ENCODE measurements at places on chromosomes 2 and 18.

GRCh38 chr2:117557626-117558025, 256.9 kb upstream of the DDX18 start:
- DNase-seq, result no peak

DNA sequence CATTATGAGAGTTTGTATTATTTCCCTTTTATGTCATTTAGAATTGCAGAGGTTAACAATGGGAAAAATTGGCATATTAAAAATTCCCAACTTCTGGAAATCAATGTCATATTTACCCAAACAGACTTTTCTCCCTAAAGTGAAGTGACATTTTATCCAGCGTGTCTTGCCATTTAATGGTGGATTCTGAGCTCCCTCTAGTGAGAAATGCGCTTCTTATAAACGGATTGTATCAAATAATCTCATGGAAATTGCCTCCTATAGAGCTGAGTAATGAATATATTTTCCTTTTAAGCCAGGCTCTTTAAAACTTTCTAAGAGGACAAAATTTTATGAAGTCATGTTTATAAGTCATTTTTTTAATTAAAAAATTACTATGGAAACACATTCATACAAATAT, 5.7 kb upstream of the GCFC2 start:
- DNase-seq, result no peak

DNA sequence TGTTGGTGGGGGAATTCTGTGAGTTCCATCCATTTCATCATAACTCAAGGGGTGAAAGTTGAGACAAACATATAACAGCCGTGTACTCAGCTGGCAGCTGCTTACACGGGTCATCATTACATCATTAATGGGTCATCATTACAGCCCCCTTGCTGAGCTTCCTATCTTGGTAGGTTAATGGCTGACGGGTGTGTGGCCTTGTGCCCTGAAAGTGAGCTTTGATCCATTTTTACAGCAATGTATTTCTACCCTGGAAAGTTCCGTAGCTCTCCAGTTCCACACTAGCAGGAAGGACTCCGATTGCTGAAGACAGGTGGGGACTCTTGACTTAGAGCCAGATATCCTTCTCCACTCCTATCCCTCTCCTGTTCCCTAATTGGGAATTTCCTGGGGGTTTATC, 105.2 kb upstream of the DLX2 start:
- DNase-seq, result no peak

DNA sequence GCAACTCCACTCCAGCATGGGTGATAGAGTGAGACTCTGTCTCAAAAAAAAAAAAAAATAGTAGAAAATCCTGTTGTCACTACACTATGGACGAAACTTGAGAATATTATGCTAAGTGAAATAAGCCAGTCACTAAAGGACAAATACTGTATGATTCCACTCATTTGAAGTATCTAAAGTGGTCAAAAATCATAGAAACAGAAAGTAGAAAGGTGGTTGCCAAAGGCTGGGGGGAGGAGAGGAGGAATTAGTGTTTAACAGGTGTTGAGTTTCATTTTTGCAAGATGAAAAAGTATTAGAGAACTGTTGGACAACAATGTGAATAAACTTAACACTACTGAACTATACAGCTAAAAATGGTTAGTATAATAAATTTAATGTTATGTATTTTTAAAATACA, 18.8 kb upstream of the RMP24 start:
- no peak for DNase-seq

DNA sequence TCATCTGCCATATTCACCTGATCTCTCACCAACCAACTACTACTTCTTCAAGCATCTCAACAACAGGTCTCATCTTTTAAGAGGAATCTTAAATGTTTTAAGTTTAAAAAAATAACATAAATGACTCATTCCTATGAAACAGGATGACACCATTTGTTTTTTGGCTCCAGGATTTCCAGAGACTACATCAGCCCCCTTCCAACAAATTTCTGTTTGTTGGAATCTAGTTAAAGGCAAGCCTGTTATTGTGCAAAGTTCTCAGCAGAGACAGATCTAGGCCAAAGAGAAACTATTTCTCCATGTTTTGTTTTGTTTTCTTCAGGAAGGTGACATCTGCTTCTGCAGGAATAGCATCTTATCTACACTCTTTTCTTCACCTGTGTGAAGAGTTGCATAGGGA, 204.8 kb upstream of the SH3BP4 start:
- no peak for DNase-seq

GRCh38 chr18:13621886-13622619, 104.3 kb downstream of the FAM210A start:
- DNase-seq, result no peak

DNA sequence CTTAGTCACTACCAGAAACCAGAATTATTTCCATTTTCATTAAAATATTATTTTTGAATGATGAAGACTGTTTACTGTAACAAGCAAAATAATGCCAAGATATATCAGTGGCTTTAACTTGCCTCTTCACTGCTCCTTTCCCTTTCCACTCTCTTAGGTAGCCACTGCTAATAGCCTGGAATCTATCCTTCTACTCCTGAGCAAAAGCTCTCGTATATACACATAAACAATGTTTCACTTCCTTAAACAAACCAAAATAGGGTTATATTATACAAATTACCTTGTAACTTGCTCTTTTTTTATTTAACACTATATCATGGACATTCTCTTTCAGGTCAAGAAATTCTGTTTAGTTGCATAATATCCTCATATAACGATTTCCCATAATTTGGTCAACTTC, 20.8 kb downstream of the IMMT start:
- no peak for DNase-seq

DNA sequence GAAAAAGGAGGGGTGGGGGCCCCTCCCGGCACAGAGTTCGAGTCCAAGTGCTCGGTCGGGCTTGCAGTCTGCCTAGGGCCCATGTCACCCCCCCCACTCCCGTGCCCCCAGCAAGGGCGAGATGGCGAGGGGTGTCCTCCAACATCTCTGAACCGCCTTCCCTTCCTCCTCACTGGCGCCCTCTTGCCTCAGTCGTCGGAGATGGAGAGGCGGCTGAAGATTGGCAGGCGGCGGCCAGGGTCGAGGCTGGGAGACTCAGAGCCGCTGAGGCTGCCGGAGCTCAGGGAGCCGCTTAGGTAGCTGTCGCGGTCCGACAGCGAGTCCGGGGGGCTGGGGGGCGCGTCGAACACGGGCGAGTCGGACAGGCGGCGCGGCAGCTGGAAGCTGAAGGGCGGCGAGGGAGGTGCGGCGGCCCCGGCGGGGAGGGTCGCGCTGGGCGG, 2.3 kb downstream of the ZFP36L2 start:
- DNase-seq, result peak; percentile 80

- DNase-seq, result no peak
Observed at GRCh38 chr2:28717339-28717758, 34.3 kb upstream of the PPP1CB start.

- no peak for DNase-seq
Observed at GRCh38 chr2:105627534-105627933, 117.2 kb upstream of the NCK2 start.

- DNase-seq, result no peak
Observed at GRCh38 chr2:117856415-117857210, 42.1 kb downstream of the DDX18 start.

DNA sequence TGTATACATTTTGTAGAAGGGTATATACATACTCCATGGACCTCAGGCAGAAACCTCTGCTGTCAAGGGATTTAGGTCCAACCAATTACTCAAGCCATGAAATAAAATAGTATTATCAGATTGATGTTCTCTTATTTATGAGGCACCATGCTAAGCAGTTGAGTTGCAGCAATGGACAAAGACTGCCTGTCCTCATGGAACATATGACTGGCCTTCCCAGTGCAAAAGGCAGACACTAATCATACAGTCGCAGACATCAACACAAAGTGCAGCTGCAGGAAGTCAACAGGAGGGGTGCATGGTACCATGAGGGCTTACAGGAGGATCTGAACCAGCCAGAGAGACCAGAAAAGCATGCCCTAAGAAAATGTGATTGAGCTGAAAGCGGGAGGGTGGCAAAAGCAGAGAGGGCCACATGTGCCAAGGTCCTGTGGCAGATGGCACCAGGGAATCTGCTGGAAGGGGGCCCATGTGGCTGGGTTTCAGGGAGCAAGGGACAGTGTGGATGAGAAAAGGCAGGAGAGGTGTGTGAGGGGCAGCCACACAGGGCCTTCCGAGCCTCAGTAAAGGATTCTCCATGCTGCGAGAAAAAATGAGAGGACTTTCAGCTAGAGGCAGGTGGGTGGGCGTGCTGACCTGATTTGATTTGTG, 61.4 kb upstream of the RNF152 start:
- no peak for DNase-seq

- DNase-seq, result no peak
Observed at GRCh38 chr2:207394203-207394781, 135.5 kb upstream of the CREB1 start.

- peak; percentile 6 for DNase-seq
Observed at GRCh38 chr2:58762176-58762781, 521.2 kb upstream of the FANCL start.

DNA sequence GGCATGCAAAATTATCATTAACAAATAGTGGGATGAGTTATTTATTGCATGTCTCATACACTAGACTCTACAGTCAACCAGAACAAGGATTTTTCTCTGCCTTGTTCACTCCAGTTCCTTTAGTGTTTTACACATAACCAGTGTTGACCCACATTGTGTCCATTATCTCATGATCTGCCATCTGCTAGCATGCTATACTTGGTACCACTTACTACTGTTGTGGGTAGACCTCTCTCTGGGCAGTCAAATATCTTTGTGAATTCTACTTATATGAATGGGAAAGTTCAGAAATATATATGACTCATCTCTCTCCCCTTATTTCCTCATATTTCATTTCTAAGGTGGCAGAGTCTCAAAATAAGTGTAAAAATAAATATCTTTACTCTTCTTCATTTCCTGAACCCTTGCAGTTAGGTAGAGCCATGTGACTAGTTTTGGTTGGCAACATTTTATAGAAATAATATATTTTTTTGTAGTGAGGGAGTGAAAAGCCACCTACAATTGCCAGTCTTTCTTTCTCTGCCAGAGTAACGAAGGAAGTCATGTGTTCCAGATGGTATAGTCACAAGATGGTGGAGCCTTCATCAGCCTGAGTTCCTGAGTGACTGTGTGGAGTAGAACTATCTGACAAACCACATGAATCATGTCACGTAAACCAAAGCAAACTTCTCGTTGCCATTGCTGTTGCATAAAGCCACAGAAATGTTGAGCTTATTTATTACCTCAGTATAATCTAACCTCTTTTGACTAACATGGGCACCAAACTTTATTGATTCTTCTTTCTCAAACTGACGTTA, 704.0 kb downstream of the RNF144A start:
- no peak for DNase-seq

- peak; percentile 54 for DNase-seq
Observed at GRCh38 chr2:208265371-208265800, 669 bp upstream of the PIKFYVE start.

- no peak for DNase-seq
Observed at GRCh38 chr2:72936660-72937355, 19.5 kb downstream of the EMX1 start.

- no peak for DNase-seq
Observed at GRCh38 chr2:57881998-57882888, 164.4 kb upstream of the VRK2 start.

DNA sequence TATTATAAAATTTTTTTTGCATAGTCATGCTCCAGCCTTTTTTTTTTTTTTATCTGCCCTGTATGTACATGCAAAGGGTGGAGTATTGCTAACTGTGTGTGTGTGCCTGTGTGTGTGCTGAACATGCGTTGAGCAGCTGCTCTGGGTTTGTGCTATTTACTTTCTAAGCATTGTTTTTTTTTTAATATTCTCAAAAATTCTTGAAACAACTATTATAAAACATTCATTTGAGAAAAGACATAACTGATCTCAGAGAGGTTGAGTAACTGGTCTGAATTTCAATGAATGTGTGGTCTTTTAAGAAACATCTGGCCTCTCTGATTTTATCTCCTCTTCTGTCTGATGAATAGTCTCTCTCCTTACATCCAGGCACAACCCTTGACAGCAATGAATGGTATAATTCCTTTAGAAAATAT, 366.0 kb upstream of the SLC14A2 start:
- no peak for DNase-seq

DNA sequence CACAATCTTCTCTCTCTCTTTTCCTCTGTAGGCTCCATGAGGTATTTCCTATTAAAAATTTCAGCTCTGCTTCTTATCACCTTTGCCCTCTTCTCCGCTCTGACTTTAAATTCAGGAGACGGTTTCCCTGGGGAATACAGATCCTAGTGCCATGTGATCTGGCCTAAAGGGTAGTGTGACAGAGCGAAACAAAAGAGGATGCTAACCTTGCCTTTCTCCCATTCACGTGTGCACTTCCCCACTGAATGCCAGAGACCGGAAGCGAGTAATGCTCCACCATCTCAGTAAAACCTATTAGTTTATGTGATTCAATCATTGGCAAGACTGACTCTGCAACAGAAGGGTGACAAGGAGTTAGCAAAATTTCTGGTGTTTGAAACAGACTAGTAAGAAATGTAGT, 358.3 kb downstream of the ZNF521 start:
- no peak for DNase-seq

GRCh38 chr18:1050012-1050657, 145.5 kb downstream of the ADCYAP1 start:
- DNase-seq, result no peak

DNA sequence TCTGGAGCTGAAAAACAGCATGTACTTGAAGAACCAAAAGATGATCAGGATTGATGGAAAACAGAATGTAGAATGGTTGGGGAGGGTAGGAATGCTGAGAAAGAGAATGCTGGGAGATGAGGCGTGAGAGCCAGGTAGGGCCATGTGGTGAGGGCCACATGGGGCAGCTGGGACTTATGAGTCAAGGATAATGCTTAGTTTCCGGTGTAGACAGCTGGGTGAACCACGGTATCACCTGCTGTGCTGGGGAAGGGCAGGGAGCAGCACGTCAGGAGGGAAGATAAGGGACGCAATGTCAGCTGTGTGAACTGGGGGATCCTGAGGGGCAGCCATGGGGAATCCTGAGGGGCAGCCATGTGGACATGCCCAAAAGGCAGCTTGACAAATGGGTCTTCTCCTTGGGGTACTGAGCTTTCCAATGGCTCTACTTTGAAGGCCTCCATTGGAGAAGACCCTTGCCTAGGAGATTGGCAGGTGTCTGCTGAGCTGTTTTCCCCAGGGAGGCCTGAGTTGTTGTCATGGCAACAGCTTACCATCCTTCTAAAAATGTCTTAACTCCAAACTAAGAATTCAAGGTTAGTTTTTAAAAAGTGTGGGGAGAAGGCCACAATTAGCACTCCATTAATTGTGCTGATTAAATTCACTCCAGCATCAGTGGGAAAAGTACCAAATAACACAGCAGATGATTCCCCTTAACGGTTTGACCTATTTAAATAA, 51.1 kb downstream of the MTHFD2 start:
- no peak for DNase-seq

DNA sequence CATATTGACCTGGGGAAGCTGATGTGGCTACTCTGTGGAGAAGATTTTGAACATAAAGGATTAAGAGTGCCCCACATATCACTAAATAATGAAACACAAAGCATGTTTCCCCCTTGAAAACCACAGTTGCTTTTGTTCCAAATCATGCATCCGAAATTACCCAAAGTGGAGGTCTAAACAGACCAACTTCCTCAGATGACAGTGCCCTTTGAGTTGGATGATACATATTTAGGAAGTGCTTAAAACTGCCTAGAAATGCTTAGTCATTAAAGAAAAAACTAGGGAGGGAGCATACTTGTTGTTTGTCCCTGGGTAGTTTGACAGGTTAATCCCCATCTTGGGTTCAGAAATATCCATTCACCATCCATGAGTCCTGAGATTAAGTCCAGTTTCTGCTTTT, 1070.3 kb downstream of the SUCLG1 start:
- DNase-seq, result no peak

GRCh38 chr2:218026676-218027425, 24.1 kb upstream of the TNS1 start:
- DNase-seq, result no peak

GRCh38 chr2:46985512-46985911, 69.9 kb upstream of the MCFD2 start:
- peak; percentile 44 for DNase-seq
